Stimulated activated naive B cell treated with anti-CD40 and anti-IgM and Interleukin-4, amounts not matched to agents 10 μg/mL and 1 μg/mL and 100 μg/mL, for 72 hours (primary cell): ENCODE measurements at places on chromosomes 3 and 15.

- H3K4me3 ChIP-seq: no peak overlapping the region
- H3K4me1 ChIP-seq: no peaks in the 10 kb centered on the region
- DNase-seq: no peak
- H3K27ac ChIP-seq: no peak overlapping the region
- no peaks in the 10 kb centered on the region for H3K36me3 ChIP-seq
Measured at GRCh38 chr3:81349816-81350340, 411.6 kb downstream of the GBE1 start.

- no peak for DNase-seq
- peaks cover 3% of the 10 kb centered on the region for H3K36me3 ChIP-seq
- H3K27me3 ChIP-seq: no peaks in the 10 kb centered on the region
- no peaks in the 10 kb centered on the region for H3K4me1 ChIP-seq
- H3K4me3 ChIP-seq: no peak overlapping the region
Measured at GRCh38 chr3:15934389-15935195, 136.8 kb upstream of the ANKRD28 start.

DNA sequence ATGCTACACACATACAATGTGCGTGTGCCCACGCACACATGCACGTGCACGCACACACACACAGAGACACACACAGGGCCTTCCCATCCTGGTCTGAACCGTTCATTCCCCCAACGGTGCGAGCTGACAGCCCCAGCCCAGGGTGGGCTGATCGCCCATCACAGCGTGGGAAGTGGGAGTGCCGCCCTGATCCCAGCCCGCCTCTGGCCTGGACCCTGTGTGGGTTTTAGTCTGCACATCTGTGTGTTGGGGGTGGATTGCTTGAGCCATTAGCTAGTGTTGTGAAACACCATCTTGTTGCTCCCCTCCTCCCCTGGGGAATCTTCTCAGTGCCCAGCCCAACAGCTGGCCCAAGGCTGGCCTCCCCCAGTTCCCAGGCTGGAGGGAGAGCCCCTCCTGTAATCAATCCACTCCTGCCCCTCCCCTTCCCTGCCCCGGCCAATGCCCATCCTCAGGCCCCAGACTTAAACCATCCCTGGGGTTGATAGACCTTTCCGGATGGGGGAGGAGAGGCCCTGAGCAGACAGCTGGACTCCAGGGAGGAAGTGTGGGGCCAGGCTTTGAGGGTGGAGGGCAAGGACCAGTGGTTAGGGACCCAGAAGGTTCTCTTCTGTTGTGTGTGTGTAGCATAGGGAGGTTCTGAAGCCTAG lies 8.3 kb downstream of the SEMA3G start:
- H3K27me3 ChIP-seq: peaks cover 4% of the 10 kb centered on the region
- no peaks in the 10 kb centered on the region for H3K4me1 ChIP-seq
- H3K27ac ChIP-seq: no peak overlapping the region
- H3K36me3 ChIP-seq: no peaks in the 10 kb centered on the region
- H3K4me3 ChIP-seq: no peak overlapping the region

- no peaks in the 10 kb centered on the region for H3K27me3 ChIP-seq
- no peak for DNase-seq
- no peak overlapping the region for H3K27ac ChIP-seq
- H3K4me1 ChIP-seq: no peaks in the 10 kb centered on the region
- H3K4me3 ChIP-seq: no peak overlapping the region
Measured at GRCh38 chr3:35137612-35138011, 501.7 kb upstream of the ARPP21 start.

GRCh38 chr3:46435081-46435726 lies 28.1 kb downstream of the CCRL2 start:
- H3K4me3 ChIP-seq: no peak overlapping the region
- H3K27me3 ChIP-seq: peaks cover 1% of the 10 kb centered on the region
- H3K27ac ChIP-seq: no peak overlapping the region
- peaks cover 5% of the 10 kb centered on the region for H3K36me3 ChIP-seq
- H3K4me1 ChIP-seq: peaks cover 18% of the 10 kb centered on the region

DNA sequence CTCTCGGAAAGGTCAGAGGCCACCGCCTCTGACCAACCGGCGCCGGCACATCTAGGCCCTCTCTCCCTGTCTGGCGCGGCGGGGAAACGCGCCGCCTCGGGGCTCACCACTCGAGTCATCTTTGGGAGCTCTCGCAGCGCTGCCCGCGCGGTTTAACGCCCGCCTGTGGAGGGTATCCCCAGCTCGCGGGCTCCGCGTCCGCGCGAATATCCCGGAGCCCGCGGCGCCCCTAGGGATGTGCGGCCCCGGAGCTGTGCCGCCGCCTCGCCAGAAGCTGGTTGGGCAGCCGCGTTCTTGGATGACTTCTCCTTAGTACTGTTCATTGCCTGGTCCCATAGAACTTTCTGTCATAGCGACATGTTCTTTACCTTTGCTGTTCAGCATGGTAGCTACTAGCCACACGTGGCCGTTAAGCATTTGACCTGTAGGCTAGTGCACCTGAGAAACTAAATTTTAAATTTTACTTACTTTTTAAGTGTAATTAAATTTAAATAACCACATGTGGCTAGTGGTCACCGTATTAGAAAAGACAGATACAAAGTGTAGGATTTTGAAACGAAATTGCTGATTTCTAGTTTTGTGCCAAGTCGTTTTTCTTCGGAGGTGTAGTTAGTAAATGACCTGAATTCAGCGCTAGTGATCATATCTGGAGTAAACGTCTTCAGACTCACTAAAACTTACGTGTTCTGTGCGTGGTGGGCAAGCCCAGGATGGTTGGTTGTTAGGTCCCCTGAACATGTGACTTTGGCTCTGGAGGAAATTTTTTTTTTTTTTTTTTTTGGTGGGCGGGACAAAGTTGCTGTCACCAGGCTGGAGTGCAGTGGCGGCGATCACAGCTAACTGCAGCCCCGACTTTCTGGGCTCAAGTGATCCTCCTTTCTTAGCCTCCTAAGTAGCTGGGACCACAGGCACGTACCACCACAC lies 835 bp downstream of the ARIH2 start:
- peaks cover 3% of the 10 kb centered on the region for H3K36me3 ChIP-seq
- peak; percentile 47 for DNase-seq
- H3K27me3 ChIP-seq: no peaks in the 10 kb centered on the region

DNA sequence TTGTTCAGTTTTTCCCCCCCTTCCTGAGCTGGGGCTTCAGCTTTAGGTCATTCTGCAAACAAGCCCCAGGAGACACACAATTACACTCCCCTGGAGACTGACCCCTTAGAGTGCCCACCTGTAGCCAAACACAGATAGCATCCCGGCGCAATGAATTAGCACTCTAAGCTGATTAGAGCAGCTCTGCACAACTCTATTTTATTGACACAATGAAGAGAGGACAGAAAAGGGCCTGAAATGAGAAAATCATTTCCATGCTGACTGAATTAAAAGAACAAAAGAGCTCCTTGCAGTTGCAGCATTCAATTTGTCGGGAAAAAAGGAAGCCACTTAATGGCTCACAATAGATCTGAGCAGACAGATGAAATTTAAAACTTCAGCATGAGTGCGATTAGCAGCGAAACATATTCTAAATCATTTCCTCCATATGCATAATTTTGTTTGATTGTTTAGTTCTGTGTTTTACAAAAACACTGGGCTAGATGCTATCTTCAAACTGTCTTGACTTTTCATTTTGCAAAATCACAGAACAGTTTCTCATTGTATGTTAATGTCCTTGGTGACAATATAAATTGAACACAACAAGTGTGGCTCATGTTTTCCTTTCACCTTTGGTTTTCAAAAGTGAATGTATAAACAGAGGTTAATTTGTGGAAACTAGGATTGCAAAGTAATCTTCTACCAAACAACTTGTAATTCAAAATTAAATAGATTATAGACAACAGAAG lies 308.6 kb downstream of the MECOM start:
- H3K4me1 ChIP-seq: no peaks in the 10 kb centered on the region
- H3K27me3 ChIP-seq: peaks cover 10% of the 10 kb centered on the region
- DNase-seq: no peak
- H3K4me3 ChIP-seq: no peak overlapping the region
- no peaks in the 10 kb centered on the region for H3K36me3 ChIP-seq

- no peak overlapping the region for H3K4me3 ChIP-seq
- H3K27me3 ChIP-seq: no peaks in the 10 kb centered on the region
- H3K4me1 ChIP-seq: no peaks in the 10 kb centered on the region
- H3K36me3 ChIP-seq: no peaks in the 10 kb centered on the region
- no peak overlapping the region for H3K27ac ChIP-seq
Measured at GRCh38 chr15:43968551-43968950, 141.7 kb downstream of the WDR76 start.

GRCh38 chr15:66831801-66832390 lies 129.9 kb downstream of the SMAD6 start:
- DNase-seq: no peak
- no peak overlapping the region for H3K27ac ChIP-seq
- H3K4me3 ChIP-seq: no peak overlapping the region
- no peaks in the 10 kb centered on the region for H3K36me3 ChIP-seq
- no peaks in the 10 kb centered on the region for H3K27me3 ChIP-seq
- H3K4me1 ChIP-seq: peaks cover 50% of the 10 kb centered on the region
